ENCODE measurements at places on chromosomes 5 and 9.

DNA sequence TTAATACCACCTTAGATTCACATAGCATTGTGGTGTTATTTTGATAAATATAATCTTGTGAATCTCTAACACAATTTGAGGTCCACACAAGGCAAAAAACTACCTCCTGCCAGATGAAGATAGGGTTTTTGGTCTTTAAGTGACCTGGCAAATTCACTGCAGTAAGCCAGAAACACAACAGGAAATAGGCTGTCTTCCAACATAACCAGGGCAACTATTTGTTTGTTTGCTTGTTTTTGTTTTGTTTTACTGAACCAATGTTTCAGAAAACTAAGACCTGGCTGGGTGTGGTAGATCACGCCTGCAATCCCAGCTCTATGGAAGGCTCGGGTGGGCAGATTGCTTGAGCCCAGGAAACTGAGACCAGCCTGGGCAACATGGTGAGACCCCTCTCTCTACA, 95.5 kb downstream of the USP20 start:
- no peak for DNase-seq

- DNase-seq, result no peak
Observed at GRCh38 chr5:40649463-40650030, 30.2 kb upstream of the PTGER4 start.

DNA sequence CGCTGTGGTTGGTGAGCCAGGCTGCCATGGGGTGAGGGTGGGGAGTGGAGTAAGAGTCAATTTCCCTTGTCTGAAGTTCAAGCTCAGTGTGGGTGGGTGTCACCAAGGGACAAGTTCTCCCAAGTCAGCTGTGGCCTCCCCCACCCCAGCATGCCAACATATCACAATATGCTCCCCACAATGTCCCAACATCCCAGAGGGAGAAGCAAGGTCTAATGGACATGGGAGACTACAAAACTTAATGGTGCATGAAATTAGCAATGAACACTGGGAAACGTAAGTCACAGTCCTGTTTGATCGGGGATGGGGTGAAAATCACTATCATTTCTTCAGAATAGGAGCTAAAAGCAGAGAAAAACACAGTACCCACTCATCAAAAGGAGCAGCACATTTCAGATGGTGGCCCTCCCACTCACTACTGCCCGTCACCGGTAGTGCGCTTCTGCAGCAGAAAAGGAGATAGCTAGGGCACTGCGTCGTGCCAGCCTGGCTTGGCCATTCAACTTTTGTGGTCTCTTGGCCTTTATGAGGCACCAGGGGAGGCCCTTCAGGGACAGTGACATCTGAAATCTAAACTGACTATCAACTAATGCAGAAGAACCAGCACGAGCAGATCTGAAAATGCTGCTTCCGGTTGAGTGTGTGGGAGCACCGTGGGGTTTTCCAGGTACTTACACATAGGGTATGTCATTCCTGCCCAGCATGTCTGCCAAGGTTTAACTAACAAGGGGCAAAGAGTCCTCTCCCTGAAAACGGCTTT, 20.5 kb upstream of the NDFIP1 start:
- no peak for DNase-seq

GRCh38 chr5:124365361-124365801, 381.1 kb downstream of the ZNF608 start:
- no peak for DNase-seq

GRCh38 chr5:170791325-170791954, 7.9 kb downstream of the GABRP start:
- DNase-seq, result peak; percentile 61

GRCh38 chr9:117095081-117095480, 319.8 kb downstream of the ASTN2 start:
- no peak for DNase-seq

DNA sequence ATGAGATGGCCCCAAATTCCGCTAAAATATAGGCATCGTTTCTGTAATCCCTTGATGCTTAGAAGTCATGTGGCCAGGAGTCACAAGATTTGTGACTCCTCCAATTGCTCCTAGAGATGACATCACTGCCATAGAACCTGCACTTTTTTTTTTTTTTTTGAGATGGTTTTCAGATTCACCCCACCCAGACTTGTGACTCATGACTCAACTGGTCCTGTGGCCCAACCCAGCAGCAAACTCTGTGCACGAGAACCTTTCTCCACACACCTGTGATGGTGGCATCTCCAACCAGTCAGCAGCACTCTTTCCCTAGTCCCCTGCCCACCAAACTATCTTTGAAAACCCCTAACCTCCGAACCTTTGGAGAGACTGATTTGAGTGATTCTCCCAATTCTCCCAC, 414.0 kb downstream of the MED10 start:
- no peak for DNase-seq

GRCh38 chr5:172071309-172071875, 65.0 kb upstream of the FBXW11 start:
- no peak for DNase-seq

DNA sequence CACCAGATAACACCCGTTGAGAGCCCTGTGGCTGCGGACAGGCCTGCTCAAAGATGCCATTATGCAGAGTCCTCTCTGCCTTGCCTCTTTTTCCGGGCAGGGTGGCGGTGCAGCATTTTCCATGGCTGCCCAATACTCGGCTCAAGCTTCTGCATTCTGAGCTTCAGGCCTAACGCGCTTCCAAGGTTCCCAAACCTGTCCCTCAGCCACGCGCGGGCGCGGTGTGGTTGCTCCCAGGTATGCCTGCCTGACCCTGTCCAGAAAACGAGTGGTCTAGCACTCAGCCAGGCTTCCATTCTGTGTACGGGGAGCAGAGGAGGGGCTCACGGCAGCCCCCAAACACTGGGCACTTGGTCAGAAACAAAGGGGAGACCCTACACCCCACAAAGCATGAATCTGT, 27.9 kb upstream of the CNOT6 start:
- no peak for DNase-seq

- no peak for DNase-seq
Observed at GRCh38 chr5:67378256-67378655, 181.7 kb upstream of the CD180 start.

GRCh38 chr5:116569999-116570398, 4.6 kb downstream of the SEMA6A start:
- DNase-seq, result no peak

DNA sequence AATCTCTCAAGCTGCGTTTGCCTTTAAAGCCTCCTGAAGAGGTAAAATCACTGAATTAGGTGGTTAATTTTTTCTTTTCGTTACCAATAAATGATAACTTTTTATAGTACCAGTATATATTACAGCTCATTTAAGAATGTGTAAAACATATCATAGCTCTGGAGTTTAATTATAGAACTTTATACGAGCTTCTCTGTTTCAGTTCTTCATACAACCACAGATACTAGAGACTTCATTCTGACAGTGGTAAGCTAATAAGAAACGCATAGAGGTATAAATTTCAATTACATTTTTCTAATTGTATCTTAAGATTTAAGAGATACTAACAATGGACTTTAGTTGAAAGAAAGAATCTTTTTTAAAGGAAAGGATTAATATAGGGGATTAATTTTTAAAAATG, 73.9 kb downstream of the PBX3 start:
- DNase-seq, result no peak

- DNase-seq, result no peak
Observed at GRCh38 chr9:73980754-73981153, 516.4 kb upstream of the RORB start.

- no peak for DNase-seq
Observed at GRCh38 chr5:35979715-35980114, 11.5 kb downstream of the UGT3A1 start.

DNA sequence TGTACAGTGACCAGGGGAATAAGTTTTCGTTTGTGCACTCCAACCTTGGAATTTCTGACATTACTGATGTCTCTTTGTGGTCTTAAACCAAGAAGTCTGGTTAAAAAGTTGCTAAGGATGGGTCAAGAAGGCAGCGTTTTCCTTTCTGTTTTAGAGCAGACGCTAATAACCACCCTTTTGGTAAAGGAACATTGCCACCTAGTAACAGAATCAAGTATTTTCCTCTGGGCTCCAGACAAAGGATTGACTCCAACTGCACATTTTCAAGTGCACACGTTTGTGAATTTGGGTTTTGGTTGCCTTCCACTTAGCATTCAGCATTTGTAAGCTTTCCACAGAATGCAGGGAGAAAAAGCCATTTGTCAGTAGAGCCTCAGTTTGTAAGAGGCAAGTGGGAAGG, 22.2 kb upstream of the CEP78 start:
- no peak for DNase-seq

DNA sequence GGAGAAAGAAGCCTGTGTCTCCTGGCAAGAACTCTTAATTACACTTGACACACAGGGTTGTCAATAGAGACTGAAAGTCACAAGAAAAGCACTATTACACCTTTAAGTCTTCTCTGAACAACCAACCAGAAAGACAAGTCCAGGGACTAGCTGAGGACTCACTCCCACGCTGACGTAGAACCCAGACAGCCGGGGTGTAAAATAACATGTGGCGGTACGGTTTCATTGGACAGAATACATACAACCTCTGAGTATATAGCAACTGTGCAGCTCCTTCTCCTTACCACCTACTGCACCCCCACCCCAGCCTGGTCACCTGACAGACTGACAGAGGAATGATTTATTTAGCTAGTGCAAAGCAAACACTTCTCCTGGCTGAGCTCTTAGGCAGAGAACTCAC, 103.4 kb upstream of the RASEF start:
- DNase-seq, result peak; percentile 31

DNA sequence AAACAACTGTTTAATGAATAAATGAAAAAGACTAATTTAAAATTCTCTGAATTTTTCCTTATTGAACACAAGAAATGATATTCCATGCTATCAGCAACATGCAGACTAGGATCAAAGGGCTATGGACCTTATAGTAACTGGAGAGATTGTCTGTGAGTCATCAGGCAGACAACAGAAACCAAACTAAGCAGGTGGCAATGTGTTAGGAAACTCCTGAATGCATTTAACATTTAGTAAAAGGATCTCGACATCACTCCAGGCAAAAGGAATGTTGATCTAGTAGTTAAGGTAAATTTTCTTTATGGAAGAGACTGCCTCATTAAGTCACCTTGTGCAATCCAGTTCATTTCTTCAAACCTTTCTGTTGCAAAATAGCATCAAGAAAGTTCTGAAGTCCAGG, 58.4 kb downstream of the ARL15 start:
- DNase-seq, result no peak

GRCh38 chr5:54785729-54786591, 199.4 kb downstream of the ESM1 start:
- DNase-seq, result no peak

- DNase-seq, result no peak
Observed at GRCh38 chr5:88740604-88741185, 142.3 kb downstream of the MEF2C start.

Data from progenitor cell of endocrine pancreas (in vitro differentiated cells).